ENCODE measurements at places on chromosomes 11 and 22. TPM values are rescaled to one million over a fixed set of nuclear protein-coding genes. Genes with fewer than 3 reads are reported as not detected.

Gene OR10D3
- total RNA-seq, result not detected

Gene GTSE1
- total RNA-seq, result 1.6 TPM

DNA sequence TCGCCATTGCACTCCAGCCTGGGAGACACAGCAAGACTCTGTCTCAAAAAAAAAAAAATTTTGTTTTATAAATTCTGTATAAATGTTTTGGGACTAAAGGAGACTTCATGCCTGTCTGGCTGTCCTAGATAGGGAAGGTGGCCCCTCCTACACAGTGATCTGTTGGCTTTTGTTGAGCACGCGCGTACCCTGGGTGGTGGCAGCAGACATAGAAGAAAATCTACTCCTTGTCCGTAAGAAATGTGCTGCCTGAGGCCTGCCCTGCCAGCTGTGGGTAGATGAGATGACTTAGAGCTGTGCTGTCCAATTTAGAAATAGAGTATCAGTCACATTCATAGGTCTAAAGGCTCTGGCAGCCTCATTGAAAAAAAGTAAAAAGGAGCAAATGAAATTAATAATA is 37.0 kb downstream of the AP2A2 start:
- DNase-seq, result no peak

DNA sequence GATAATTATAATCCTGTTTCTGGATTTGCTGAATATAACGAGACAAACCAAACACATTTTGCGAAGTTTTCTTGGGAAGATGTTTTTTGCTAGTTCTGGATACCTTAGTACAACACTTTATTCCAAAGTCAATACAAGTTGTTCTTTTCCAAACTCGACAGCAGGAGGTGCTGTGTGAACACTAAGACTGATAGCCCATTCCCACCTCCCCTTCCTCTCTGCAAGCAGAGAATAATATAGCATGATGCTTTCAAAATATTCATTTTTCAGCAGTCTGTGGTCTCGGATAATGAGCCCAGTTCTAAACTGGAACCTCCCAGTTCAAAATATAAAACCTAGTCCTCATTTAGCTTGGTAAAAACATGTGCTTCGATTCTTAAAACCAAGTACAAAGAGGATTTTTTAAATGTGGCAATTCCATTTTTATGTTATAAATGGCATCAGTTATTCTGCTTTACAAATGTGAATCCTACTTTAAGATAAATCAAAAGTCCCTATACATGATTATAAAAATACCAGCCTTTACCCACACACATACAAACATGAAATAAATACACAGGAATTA is 129.1 kb downstream of the DCDC1 start:
- no peak for DNase-seq

- DNase-seq, result no peak
Observed at GRCh38 chr22:44496844-44497217, 1.2 kb downstream of the RTL6 start.

DNA sequence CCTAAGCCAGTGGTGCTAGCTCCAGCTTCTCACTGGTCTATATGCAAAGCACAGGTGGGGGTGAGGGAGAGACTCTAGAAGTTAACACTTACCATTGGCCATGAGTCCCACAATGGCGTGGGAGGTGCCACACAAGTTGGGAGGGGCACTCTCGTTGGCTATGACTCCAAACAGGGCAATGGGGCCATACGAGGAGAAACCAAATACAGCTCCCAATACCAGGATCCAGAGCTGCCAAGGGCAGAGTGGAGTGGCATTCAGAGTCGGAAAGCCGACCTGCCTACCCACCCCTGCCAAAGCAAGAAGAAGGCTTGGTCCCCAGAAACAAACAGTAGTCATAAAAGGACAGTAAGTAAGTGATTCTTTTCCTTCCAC is 5.6 kb downstream of the SLC37A4 start:
- DNase-seq, result no peak

DNA sequence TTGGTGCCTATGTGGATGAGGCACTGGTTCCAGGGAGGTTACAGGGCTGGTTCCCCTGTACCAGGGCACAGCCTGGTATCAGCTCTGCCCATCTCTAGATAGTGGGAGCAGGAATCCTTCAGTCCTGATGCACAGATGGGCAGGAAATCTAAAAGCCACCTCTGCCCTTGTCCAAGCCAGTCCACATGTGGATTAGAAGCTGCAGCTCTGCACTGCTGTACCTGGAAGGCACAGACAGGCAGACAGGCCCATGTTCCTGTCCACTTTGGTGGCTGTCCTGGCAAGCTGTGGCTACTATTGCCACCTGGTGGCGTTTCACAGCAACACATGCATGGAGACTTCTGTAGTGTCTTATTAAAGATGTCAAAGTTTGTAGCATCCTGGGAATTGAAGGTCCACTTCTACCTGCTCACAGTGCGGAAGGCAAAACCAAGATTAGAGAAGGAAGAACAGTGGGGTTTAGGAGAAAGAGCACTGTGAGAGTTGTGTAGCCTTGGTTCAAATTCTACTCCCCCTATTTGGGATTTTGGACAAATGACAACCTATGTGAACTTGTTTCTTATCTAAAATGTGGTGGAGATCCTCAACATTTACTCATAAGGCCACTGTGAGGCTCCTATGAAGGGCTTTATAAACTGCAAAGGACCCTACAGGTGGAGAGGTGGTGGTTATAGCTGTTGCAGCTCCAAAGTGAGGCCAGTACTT is 30.1 kb downstream of the NAV2 start:
- DNase-seq, result no peak

- DNase-seq, result no peak
Observed at GRCh38 chr11:2443881-2444820, at the start of gene TRPM5. TSS of gene TRPM5 (minus strand) at chr11:2444514. CDS start at chr11:2423036, 21,478 bp downstream.

DNA sequence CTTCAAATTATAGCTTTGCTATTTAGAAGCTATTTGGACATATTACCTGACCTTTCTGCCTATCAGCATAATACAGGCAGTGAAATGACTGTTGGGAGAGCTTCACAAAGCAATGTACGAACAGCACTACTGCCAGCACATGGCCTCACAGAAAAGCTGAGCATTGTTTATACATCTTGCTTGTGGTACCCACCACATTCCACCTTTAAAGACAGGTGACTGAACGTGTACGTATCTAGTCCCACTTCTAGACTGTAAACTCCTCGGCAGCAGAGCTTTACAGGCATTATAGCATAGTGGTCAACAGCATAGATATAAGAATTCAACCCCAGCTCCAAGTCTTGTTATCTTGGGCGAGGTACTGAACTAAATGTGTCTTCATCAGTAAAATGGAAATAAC is 1.6 kb downstream of the JOSD1 start:
- DNase-seq, result no peak

DNA sequence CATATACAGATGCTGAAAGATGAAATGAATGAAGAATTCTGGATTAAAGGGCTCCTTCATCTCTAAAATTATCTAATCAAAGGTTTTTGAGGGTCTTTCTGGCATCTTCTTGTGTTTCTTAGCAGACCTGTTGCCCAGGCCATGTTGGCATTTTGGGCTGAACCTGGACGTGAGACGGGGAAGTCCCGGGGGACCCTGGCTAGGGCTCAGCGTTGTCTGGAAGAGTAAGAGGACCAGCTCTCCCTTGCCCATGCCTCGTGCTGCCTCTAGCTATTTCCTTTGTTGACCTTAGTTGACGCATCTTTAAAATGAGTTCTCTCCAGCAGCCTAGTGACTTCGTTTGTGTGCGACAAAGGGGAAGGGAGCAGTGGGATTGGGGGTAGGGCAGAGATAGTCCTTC is 152.2 kb downstream of the ST3GAL4 start:
- DNase-seq, result no peak

GRCh38 chr11:74842967-74843366 is 94.3 kb downstream of the RNF169 start:
- no peak for DNase-seq

All from frontal cortex (tissue), 4 donors.